ENCODE measurements at places on chromosomes 2 and 18.

DNA sequence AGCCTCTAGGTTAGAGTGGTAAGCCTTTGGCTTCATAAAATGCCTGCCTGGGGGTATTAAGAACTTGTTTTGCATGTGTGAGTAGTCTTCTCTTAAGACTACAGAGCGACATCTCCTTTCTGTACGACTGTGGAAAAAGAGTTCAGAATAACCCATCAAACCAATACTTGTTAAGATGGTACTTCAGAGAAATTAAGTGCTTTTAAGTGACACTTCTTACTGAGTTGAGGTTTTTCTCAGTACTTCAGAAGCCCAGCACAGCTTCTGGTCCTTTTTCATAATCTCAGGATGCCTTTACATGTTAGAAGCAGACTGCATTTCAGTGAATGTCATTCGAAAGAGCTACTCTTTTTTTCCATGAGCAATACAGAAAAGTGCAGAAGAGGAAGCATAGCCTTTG, 10.8 kb downstream of the XRCC5 start:
- no peak for DNase-seq

GRCh38 chr18:24372279-24372872, 25.2 kb downstream of the OSBPL1A start:
- DNase-seq, result peak; percentile 12

GRCh38 chr2:191144217-191144616, 6.6 kb downstream of the STAT4 start:
- no peak for DNase-seq

GRCh38 chr2:157905092-157905491, 29.0 kb upstream of the ACVR1 start:
- no peak for DNase-seq

- no peak for DNase-seq
Measured at GRCh38 chr18:75937306-75937705, 509.8 kb upstream of the SMIM21 start.

GRCh38 chr2:106561356-106561755, 74.2 kb downstream of the CD8B2 start:
- DNase-seq, result no peak

- DNase-seq, result no peak
Measured at GRCh38 chr18:6755107-6755506, 25.6 kb downstream of the ARHGAP28 start.

GRCh38 chr2:202299712-202300111, 34.1 kb downstream of the NOP58 start:
- DNase-seq, result no peak

DNA sequence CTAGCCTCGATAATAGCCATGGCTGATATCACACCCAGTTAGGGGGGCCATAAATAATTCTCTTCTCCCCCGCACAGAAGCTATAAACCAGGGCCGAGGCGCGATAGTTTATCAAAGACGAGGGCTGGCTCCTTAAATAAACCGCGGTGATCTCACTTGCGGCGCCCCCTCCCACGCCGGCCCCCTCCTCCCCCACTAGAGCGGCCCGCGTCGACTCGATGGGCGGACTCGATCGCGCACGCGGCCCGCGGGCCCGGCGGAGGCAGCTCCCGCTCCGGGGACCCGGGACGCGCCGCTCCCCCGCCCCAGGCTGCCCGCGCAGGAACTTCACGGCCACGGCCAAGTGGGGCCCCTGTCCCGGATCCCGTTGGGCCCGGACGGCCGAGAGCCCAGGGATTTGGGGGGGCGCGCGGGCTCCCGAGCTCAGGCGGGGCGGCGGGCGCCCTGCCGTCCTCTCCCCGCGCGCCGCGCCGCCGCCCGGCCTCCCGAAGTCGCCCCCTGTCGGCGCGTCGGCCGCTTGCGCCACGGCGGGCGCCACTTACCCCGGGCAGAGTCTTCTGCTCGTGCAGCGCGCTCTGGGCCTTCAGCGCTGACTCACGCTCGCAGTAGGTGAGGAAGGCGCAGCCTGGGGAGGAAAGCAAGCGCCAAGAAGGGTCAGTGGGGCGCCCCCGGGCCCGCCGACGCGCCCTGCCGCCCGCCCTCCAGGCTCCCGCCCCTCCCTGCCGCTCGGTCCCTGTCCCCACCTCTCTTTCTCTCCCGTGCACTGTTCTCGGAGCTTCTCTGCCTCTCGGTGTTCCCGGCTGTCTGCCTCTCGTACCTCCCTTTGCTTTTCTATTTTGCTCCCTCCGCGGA, 80.4 kb downstream of the CELF4 start:
- DNase-seq, result peak; percentile 24

DNA sequence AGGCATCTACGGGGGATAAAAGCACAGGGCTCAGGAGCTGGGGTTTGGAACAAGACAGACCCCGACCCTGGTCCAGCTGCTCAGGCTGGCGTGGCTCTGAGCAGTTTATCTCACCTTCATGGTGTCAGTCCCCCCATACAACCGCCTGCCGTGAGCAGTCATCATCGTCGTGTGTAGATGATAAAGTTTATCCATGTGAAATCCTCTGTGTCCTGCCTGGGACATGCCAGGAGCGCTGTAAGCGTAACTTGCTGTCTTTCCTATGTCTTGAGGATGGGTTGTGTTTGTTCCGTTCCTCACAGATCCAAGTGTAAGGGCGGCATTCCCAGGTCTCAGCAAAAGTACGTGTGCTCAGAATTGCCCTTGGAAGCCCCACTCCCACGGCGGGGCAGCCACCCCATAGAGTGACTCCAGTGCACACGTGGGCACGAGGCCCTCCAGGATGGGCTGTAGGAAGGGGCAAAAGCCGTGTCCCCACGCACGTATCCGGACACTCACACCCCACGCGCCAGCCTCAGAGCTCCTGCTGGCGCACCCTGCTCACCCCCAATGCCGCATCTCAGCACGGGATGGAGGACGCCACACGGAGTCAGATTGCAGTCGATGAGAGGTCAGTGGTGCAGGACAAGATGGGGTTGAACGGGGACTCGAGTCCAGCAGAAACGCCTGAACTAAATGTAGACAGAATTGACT, 50.9 kb downstream of the ADI1 start:
- no peak for DNase-seq

Data from suppressor macrophage treated with lipopolysaccharide for 1 hour (primary cell).